ENCODE measurements at places on chromosomes 2 and 18.

GRCh38 chr18:12433829-12434540 is 26.3 kb downstream of the PRELID3A start:
- no peak for DNase-seq

- no peak for DNase-seq
These were observed 392.7 kb upstream of the SLC8A1 start for GRCh38 chr2:40844353-40845277.

GRCh38 chr2:104885119-104885782 is 31.3 kb downstream of the POU3F3 start:
- DNase-seq, result no peak

DNA sequence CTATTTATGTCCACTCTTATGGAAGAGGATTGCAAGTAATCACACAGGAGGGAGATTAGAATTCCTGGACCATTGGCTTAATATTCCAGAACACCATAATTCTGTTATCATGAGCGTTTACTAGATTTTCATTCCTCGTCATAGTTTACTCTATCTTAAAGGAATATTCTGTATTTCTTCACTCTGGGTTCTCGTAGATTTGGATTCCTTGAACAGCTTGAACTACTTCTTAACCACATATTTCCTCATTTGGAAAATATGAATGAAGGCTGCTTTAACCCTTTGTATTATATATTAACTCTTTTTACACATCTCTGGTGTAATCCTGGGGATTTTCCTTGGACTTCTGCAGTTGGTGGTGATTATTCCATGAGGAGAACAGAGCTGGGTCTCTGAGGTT is 46.3 kb upstream of the CCBE1 start:
- DNase-seq, result peak; percentile 79

- DNase-seq, result no peak
These were observed 2.7 kb upstream of the ERFE start for GRCh38 chr2:238155761-238156694.

DNA sequence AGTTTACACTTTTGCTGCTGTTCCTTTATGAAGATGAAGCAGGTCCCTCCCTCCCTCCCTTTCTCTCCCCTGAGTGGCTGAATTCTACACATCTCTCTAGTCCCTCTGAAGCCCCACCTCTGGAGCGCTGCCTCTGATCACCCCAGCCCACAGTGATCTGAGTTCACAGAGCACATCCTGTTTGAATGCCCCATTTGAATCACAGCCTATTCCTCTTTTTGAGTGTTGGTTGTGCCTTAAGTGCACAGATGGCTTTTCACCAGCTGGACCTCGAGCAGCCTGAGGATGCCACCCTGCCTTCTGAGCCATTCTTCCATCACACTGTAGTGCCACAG is 87.1 kb downstream of the ITGB1BP1 start:
- DNase-seq, result no peak

DNA sequence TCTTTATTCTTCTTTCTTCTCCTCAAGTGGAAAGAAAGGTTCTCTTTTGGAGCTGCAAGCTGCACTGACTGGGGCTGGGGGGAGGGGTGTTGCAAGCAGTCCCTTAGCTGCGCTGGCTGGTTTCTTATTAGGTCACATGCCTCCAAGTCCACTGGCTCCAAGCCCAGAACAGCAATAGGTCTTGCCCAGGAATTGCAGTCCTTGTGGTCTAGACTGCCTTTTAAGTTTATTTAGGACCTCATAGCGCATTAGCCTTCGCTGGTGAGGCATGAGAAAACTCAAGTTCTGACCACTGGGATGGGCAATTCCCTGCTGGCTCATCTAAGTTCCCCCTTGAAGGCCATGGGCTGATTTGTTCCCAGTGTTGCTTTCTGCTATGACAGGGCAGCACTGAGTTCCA is 138.6 kb upstream of the SCN7A start:
- peak; percentile 94 for DNase-seq

GRCh38 chr2:62243983-62244382 is 48.1 kb downstream of the B3GNT2 start:
- DNase-seq, result no peak

DNA sequence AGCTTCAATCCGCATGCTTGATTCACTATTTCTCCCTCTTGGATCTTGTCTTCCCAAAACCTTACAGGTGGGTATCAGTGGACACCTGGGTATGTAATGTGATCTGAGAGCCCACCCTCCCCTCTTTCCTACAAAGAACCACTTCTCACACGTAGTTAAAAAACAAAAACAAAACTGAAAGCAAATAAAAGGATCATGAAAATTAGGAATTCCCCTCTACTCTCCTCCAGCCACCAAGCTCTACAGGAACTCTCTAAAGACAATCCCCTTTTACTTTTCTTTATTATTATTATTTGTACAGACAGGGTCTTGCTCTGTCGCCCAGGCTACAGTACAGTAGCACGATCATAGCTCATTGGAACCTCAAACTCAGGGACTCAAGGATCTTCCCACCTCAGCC is 40.8 kb upstream of the MYO1B start:
- DNase-seq, result no peak

- DNase-seq, result no peak
These were observed 511.0 kb upstream of the CDH7 start for GRCh38 chr18:65239787-65240186.

DNA sequence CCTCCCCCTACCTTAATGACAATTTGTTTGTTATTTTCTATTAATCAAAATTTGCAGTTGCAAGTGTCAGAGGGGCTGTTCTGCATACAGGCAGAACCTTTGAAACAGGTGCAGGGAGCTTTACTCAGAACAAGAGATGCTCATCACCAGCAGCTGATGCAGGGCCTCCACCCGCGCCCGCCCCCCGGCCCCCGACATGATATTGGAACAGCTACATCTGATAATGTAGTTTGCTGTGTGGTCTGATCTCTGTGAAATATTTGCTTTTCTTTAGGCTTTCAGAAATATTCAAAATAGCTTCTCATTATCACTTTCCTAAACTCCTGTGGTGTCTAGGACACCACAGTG is 130.0 kb downstream of the PRKCE start:
- DNase-seq, result no peak
